ENCODE measurements at places on chromosomes 7 and 10.

DNA sequence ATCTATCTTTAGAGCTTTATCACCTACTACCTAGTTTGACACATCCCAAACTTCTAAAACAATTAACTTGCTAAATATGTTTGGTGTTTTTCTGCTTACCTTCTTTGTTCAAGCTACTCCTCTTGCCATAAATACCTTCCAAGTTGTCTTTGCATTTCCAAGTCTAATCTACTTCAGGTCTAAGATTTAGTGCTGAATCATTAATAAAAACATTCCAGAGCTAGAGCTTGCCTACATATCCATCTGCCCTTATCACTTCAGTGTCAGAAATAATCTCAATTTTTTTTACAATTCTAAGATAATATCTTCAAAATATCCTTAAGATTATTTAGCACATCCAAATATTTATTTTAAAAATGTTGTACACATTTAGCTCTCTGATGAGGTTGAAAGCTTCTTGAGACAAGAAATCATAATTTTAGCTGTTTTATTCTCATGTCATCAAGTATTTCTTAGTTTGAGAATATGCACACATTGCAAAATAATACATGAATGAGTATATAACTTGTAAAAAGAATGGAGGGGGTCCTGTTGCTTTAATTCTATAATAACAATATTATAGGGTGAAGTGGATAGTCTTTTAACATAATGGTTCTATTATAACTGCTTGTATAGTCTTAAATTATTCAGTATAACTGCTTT is 466.3 kb downstream of the SEMA3D start:
- DNase-seq = no peak

GRCh38 chr7:82105463-82105862 is 335.6 kb upstream of the HGF start:
- DNase-seq = no peak

DNA sequence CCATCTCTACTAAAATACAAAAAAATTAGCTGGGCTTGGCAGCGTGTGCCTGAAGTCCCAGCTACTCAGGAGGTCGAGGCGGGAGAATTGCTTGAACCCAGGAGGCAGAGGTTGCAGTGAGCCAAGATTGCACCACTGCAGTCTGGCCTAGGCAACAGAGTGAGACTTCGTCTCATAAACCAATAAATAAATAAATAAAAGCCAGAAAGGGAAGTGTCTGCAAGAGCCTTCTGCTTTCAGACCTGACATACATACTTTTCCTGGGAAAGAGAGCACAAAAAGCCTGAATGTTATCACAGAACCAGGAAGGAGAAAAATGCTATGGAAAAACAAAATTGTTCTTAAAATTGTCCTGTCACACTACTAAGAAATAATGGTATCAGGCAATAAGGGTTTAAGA is 4.1 kb upstream of the KIF5B start:
- DNase-seq = no peak

- DNase-seq = no peak
Observed at GRCh38 chr7:155843426-155844018, 31.3 kb upstream of the SHH start.

DNA sequence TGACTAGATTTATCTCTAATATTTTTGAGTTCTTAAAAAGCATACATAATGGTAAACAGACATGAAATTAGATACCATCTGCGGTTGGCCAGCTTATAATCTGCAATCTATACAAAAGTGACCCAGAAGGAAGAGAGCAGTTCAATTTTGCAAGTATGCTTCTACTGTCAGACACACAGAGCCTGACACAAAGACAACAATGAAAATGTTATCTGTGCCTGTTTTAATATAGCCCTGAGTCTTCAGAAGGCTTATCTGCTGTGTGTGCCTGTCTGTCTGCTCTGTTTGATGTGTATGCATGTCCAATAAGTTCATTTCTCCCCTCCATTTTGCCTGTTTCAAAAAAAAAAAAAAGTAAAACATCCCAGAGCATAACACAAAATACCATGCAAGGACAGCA is 73.3 kb upstream of the FHIP2A start:
- DNase-seq = no peak

- peak; percentile 49 for DNase-seq
Observed at GRCh38 chr7:22589641-22590201, 89.7 kb upstream of the STEAP1B start.
